ENCODE measurements at places on chromosomes 7 and 10.

GRCh38 chr7:86667732-86668131 is 24.0 kb downstream of the GRM3 start:
- DNase-seq: no peak

- no peak for DNase-seq
Observed at GRCh38 chr10:6320320-6321010, 117.7 kb downstream of the PFKFB3 start.

- DNase-seq: no peak
Observed at GRCh38 chr10:87722716-87723115, 63.0 kb downstream of the PAPSS2 start.

DNA sequence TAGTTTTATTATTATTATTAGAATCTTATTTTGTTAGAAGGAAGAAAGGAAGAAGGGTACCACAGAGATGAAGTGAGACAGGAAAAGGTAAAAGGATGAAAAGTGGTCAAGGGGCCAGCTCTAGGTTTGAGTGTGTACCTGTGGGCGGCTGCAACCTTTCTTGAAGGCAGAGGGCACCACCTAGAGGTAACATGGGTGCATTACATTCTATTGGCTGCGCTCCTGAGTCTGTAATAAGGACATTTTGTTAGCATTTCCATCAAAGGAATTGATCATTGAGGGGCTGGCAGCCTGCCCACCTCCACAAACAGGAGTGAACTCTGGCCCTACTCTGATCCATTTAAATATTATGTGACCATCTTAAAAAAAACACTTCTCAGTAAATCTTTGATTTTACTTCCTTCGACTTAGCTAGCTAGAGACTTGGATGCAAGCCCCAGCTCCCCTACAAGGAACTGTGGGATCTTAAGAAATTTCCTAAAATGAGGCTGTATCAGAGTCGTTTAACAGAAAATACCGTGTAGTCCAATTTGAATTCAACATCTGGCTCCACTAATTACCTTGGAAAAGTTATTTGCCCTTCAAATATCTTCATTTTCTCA is 610.4 kb downstream of the IPMK start:
- peak; percentile 54 for DNase-seq
